ENCODE measurements at places on chromosomes 13 and 19.

GRCh38 chr19:4969772-4970531 is 1.0 kb downstream of the KDM4B start:
- DNase-seq = no peak

GRCh38 chr13:32624441-32624840 is 38.2 kb downstream of the PDS5B start:
- no peak for DNase-seq

DNA sequence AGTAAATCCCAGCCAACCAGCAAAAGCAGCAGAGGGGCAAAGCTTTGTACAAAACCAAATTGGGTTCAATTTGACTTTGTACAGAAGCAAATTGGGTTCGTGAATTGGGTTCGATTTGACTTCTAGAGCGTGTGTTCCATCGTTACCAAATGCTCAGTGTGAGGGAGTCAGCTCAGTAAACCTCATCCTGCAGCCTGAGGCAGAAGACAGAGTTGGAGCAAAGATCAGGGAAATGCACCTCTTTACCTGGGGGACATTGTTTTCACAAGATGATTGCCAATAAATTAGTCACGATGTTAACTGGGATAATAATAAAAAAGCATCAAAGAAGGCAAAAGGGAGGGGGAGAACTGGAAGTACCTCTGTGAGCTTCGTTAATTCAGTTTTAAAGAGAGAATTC is 1.5 kb downstream of the RAB20 start:
- no peak for DNase-seq

DNA sequence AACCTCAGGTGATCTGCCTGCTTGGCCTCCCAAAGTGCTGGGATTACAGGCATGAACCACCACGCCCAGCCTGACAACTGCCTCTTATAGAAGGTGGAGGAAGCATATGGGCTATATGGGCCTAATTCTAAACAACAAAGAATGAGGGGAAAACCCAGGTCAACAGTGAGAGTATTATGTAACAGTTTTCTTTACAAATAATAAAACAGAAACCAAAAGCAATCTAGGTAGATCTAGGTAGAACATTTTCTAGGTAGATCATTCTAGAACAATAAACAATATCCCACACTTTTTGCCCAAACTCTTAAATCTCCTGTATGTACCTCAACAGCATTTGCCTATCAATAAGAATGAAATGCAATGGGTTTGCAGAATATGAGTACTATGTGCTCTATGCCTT is 267.4 kb downstream of the ABCC4 start:
- DNase-seq = no peak

DNA sequence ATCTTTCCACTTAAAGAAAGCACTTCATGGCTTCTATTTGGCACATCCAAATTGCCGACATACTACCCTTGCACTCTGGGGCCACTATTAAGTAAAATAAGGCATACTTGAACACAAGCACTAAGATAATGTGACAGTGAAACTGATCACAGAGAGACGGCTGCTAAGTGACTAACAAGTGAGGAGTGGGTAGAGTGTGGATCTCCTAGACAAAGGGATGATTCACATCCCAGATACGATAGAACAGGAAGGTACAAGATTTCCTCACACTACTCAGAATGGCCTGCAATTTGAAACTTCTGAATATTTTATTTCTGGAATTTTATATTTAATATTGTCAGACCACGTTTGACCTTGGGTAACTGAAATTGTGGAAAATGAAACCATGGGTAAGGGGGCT is 1721.8 kb upstream of the SPRY2 start:
- no peak for DNase-seq

GRCh38 chr19:17946965-17947784 is 14.4 kb downstream of the CCDC124 start:
- DNase-seq = no peak

GRCh38 chr19:7366701-7367420 is 18.1 kb downstream of the ARHGEF18 start:
- no peak for DNase-seq

Measured in vagina (tissue), 2 donors.